Activated CD4-positive, alpha-beta T cell treated with anti-CD3 and anti-CD28 coated beads for 36 hours (primary cell): ENCODE measurements at places on chromosomes 5 and 9. TPM values are rescaled to one million over a fixed set of nuclear protein-coding genes. Genes with fewer than 3 reads are reported as not detected.

- DNase-seq, result no peak
Measured at GRCh38 chr5:73966451-73966850, 340.5 kb downstream of the ARHGEF28 start.

Gene GFI1B
- 0.19 TPM for total RNA-seq

GRCh38 chr9:105141146-105141975 is 103.1 kb upstream of the SLC44A1 start:
- DNase-seq, result no peak

GRCh38 chr5:127957183-127957582 is 126.4 kb upstream of the SLC12A2 start:
- DNase-seq, result no peak

DNA sequence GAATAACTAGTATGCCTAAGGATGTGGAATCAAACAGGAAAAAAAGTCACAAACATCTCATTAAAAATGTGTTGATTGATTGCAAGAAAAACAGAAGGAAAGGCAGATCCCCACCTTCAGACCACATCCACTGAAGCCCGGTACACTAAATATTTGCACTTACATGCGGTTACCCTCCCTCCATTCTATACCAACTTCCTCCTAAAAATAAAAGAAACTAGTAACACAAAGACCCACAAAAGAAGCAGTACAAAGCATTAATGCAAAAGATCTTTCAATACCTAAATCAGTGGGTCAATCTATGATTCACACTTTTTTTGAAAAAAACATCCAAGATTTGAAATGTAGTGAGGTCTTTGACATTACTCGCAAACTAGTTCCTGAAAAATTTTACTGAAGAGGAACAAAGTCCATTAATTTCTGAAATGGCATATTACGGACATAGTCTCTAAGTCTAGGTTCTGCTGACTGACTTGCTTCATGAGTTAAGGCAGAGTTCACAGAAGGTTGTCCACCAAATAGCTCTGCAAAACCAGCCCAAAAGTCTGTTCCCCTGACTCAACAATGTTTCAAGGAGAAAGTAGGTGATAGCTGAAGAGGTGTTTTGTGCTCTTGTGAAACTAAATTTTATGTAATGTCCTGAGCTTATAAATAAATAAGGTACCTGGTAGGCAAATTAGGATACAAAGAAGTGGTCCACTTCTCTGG is 100.7 kb downstream of the PAM start:
- no peak for DNase-seq

Gene ARID3C
- total RNA-seq, result 0.76 TPM

Gene PCDHGC4
- not detected for total RNA-seq

Gene FBP2
- total RNA-seq, result not detected

DNA sequence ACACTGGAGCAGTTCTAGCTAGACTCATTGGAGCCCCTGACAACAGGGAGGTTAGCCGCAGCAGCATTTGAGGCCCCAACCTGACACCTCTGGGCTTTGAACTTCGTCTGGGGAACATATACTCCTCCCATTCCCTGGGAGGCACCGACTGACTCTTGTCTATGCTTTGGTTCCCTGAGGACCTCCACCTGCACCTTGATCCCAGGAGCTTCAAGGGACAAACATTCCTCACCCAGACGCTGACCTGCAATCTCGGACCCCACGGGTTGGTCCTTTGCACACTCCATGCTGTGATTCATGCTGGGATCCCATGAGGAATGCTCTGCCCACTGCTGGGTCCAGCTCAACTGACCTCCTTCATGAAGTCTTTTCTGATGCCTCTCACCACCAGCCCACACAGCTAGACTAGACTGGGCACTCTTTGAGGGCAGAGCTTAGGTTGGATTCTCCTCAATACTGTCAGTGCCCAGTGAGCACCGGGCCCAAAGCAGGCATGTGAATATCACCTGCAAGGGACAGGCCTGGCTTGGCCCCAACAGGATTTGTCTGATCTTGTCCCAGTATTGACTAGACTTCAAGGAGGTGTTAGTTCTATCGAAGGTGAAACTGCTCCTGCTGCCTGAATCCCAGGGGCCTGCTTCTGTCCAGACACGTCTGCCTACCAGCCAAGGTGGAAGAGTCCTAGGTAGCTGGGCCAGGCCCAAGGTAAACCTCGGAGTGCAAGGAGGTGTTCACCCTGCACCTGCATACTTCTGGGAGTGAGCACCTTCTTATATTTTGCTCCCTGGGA is 51.8 kb upstream of the ZBTB43 start:
- DNase-seq, result no peak

Gene AGXT2
- not detected for total RNA-seq

GRCh38 chr9:88388886-88389605 is 802 bp downstream of the SPIN1 start:
- peak; percentile 67 for DNase-seq

DNA sequence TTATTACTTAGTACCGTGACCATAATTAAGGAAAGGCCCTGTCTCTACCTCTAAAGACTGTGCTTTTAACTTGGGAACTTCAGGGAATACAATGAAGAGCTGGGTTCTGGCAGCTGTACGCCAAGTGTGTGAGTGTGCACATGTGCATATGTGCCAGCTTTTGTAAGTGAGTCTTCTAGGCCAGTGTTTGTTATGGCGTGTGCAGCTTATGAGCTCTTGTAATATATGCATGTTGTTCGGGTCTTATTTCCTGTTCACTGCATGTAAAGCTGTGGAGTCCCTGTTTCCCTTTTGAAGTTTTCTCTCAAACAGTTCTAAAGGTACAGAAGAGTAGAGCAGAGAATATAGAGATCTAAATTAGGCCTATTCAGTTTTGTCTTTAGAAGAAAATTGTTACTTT is 30.5 kb downstream of the TGFBR1 start:
- DNase-seq, result no peak

- no peak for DNase-seq
Measured at GRCh38 chr9:90999425-91000397, 198.1 kb downstream of the SYK start.

DNA sequence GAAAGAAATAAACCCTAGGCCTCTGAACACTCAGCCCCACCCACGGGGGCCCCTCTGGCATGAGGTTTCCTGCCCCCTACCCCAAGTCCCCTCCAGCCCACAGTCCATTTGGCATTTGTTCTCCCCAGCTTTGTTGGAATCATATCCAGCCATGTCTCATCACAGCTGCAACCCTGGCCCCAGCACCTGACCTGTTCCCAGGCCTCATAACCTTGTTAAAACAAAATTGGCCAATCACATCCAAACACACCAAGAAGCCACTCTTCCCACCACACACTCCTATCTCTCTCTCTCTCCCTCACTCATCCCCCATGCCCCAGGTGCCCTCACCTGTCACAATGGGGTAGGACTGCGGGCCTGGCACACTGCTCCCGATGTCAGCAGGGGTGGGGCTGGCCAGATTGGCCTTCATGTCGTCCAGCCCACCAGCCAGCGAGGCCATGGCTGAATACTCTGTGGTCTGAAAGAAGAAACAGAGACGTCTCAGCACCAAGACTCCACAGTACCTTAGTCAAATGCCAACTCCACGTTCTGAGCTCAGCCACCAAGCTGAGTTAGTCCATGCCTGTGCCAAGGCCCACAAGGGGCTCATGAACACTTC is 110.9 kb downstream of the PAX5 start:
- no peak for DNase-seq

- DNase-seq, result peak; percentile 52
Measured at GRCh38 chr5:73418244-73418691, 30.3 kb downstream of the FOXD1 start.

DNA sequence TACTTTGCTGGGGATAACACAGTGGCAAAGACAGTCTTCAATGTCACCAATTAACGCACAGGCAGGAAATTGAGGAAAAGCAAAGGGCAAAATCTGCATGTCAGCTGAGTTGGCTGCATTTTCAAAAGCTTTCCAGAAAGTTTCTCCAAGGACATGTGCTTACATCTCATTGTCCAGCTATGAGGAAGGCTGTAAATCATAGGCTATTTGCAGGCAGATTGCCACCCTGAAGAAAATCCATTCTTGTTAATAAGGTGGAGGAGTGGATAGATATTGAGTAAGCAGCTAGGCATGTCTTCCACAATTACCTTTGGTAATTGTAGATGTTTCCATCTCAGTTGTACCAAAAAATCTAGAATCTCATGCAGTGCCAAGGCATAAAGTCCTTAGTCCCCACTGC is 278.0 kb upstream of the NUDT12 start:
- DNase-seq, result no peak

Gene SLC34A3
- total RNA-seq, result not detected

DNA sequence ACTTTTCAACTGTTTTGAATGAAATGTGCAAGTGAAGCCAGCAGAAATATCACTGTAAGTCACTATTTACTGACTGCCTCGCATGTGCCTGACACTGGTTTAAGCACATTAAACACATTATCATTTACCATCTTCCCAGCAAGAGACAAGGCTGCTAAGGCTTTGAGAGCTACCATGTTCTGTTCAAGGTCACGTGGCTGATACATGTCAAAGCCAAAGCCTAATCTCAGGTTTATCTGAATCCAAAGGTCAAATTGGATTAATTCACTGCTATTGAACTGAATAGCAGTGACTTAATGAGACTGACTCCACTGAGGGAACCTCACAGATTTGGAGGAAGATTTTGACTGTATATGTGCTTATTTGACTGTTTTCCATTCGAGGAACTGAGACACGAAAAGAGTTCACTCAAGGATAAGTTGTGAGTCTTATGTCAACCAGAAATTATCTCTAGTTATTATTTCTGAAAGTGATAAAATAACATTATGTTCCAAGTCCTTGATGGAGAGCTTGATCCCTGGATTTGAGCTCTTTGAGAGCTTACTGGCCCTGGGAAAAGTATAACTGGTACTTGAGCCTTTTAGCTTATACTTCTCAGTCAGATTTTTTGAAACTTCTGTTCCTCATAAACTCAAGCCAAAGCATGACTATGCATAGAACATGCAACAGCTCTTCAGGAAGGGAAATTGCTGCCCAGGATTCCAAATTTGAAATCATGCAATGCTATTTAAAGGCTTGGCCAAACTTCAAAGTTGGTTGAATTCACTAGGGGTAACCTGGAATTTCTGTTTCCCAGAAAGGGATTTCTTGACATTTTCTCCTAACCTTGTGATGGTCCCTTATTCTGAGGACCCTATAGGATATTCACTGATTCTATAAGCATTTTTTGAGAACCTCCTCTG is 23.4 kb upstream of the ARHGAP26 start:
- no peak for DNase-seq

Gene NR2F1
- not detected for total RNA-seq

DNA sequence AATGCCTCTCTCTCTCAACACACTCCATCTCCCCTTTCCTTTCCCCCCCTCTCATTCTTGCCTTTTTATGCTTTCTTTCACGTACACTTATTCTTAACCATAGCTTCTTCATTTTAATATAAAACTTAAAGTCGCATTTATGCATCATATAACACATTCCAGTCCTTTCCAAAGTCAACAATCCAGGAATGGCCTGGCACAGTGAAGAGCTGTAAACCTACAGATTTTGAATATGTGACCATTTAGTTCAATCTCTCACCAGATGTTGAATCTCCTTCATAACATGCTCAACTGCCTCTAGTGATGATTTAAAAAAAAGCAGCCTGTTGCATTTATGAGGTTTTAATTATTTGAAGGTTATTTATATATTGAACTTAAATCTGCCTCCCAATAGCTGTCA is 186.2 kb upstream of the GRAMD2B start:
- DNase-seq, result no peak

Gene CARD6
- 1.5 TPM for total RNA-seq

GRCh38 chr9:102631559-102631958 is 363.6 kb upstream of the CYLC2 start:
- DNase-seq, result no peak

- no peak for DNase-seq
Measured at GRCh38 chr5:91142386-91142785, 240.7 kb downstream of the ARRDC3 start.

DNA sequence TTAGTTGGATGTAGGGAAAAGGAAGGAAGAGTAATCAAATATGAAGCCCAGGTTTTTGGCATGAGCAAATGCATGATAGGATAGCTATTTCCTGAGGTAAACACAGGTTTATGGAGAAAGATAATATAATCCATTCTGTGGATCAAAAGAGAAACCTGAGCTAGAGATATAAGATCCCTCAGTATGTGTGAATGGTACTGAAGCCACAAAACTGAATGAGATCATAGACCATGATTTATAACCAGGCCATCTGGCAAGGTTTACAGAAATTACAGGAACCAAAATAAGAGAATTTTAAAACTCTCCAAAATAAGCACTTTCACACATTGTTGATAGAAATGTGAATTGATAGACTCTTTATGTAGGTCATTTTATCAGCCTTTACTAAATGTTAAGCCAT is 28.7 kb upstream of the ECM2 start:
- no peak for DNase-seq

Gene RAI14
- total RNA-seq, result 7.1 TPM

DNA sequence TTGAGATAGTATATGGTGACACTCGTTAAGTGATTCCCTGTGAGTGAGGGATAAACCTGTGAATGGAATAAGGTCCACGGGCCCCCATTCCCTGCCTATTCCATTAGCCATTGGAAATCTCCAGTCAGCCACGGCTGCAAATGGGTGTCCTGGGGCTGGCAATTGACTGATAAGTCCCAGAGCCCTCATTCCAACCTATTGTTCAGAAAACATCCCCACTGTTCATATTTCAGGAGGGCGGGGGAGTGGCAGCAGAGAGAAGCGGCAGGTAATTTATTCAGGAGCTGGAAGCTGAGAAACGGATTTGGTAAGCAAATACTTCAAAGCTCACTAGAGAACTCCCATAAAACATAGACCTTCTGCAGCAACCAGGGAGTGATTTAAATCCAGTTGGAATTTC is 42.0 kb downstream of the TMEM174 start:
- DNase-seq, result no peak

Gene CSF2
- total RNA-seq, result 59.5 TPM

Gene KCNMB1
- not detected for total RNA-seq

DNA sequence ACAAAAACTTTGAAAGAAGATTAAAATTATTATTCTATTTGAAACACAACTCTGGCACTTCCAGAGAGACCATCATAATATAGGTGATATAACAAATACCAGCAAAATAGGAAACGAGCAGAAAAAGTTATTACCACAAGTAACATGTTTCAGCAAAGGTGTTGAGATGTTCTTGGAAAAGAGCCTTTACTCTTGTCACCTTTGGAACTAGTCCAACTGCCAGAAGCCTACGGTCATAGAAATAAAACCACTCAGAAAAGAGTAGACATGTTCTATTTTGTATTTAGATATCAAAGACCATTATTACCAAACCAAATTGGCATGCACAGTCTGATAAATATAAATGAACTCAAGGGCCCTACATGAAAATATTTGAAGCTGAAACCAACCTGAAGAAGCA is 145.0 kb upstream of the DMAC1 start:
- no peak for DNase-seq

GRCh38 chr5:8714861-8715260 is 831.0 kb downstream of the SEMA5A start:
- DNase-seq, result no peak

- DNase-seq, result no peak
Measured at GRCh38 chr5:101018299-101018698, 115.2 kb upstream of the ST8SIA4 start.

DNA sequence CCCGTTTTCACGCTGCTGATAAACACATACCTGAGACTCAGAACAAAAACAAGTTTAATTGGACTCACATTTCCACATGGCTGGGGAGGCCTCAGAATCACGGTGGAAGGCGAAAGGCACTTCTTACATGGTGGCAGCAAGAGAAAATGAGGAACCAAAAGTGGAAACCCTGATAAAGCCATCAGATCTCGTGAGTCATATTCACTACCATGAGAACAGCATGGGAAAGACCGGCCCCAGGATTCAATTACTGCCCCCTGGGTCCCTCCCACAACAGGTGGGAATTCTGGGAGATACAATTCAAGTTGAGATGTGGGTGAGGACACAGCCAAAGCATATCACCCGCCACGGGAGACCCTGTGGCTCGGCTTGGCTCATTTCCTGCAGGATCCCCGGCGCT is 20.2 kb downstream of the EXD3 start:
- no peak for DNase-seq

- no peak for DNase-seq
Measured at GRCh38 chr9:123036893-123037545, 3.6 kb downstream of the GPR21 start.

Gene TPM2
- total RNA-seq, result 4.3 TPM
